K562 (cell line): ENCODE measurements at places on chromosomes 16 and 17.

DNA sequence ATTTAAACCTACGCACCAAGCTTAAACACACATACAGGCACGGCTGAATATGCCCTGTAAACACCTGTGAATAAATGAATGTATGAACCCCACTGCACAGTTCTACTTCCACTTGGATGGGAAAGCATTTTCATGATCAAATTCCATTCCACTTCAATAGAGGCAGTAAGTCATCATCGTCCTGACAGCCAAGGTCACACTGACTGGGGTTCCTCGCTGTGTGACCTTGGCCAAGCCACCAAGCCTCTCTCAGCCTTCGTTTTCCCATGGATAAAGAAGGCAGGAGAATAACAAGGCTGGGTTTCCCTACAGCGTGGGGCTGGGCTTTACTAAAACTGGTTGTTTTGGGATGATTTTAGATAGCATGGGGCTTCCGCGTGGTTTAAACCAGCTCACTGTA is 82.8 kb downstream of the TBC1D16 start:
- DNase-seq: no peak

GRCh38 chr16:53805752-53806151 is 101.8 kb downstream of the FTO start:
- no peak for DNase-seq

DNA sequence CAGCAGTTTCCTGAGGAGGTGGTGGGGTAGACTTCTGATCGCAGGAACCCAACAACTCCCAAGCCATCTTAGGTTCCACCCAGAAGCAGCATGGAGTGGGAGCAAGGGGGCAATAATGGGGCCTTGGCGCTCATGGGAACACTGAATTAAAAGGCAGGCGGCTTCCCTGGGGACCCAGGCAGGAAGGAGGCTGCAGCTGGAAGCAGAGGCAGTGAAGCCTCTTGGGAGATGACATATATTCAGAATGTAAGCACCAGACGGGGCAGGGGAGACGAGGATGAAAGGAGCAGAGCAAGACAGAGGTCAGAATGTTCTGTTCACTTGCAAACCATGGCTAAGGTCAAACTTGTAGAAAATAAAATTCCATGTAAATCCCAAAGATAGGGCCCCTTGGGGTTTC is 2.9 kb downstream of the HIGD1B start:
- DNase-seq: no peak

GRCh38 chr16:66263168-66263972 is 103.1 kb upstream of the CDH5 start:
- no peak for DNase-seq

DNA sequence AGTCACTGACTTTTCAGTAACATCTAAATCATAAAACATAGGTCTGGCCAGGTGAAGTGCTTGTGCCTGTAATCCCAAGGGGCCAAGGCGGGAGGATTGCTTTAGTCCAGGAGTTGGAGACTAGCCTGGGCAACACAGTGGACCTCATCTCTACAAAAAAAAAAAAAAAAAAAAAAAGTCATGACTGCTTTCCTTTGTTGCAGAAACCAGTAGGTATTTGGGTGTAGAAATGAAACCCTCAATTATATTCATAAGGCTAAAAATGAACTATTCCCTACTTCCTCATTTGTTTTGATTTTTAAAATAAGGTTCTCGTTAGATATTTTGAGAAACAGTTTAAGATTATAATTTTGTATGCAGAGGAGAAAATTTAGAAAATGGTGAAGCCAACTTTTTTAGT is 26.0 kb downstream of the PITPNC1 start:
- DNase-seq: no peak

- no peak for DNase-seq
Measured at GRCh38 chr16:18060351-18060750, 276.2 kb downstream of the NPIPA8 start.

DNA sequence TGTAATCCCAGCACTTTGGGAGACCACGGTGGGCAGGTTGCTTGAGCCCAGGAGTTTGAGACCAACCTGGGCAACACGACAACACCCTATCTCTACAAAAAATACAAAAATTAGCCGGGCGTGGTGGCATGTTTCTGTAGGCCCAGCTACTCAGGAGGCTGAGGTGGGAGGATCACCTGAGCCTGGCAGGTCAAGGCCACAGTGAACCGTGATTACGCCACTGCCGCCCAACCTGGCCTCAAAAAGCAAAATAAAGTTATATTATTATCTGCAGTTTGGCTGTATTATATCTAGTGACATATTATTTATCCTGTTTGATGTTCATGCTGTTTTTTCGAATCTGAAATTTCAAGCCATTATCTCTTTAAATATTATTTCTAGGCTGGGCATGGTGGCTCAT is 26.5 kb downstream of the ST3GAL2 start:
- DNase-seq: no peak

- peak; percentile 12 for DNase-seq
Measured at GRCh38 chr17:11899537-11899942, 97.7 kb downstream of the ZNF18 start.

DNA sequence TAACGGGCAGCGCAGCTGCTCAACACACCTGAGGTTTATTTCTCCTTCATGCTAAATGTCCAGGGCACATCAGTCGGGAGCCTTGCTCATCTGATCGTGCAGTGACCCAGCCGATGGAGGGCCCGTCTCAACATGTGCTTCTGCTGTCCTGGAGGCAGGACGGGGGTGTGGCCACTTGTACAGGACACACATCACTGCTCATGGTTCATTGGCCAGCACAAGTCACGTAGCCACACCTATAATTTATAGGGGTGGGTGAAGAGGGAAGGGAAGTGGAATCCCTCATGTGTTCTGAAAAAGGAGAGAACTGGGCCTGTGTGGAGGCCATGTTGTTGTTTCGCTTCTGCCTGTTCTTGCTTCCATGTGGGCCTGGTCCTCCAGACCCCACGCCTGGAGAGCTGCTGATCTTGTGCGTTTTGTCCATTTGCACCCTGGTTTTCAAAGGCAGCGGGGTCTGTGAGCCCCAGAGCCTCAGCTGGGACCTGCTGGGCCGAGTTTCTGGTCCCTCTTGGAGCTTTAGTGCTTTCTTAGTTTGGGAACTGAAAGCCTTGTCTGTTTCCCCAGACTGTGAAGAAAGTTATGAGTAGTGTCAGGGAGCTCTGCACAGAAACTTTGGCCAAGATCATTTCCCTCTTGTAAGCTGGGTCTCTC is 60.5 kb downstream of the CMIP start:
- peak; percentile 97 for DNase-seq

DNA sequence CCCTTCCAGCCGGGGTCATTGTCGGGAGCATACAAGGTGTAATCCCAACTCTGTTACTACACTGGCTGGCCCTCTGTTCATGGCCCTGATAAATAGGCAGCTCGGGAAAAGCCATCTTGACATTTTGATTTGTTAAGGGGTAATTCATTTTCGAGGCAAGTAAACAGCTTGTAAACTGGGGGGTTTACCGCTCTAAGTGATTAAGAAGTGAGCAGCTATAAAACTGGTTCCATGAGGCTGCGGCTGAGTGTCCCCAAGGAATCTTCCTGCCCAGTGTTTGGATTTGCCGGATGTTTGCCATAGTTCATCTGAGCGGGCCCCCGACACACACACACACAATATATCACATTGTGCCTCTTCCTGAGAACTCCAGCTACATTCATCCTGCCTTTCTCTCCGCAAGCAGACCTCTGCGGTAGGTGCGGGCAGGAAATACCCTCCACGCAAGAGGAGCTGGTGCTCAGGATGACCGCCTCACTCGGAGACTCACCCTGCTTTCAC is 92.2 kb downstream of the SOCS1 start:
- no peak for DNase-seq

- peak; percentile 97 for DNase-seq
Measured at GRCh38 chr17:30291543-30292285, at the start of gene BLMH. Gene BLMH (minus strand): TSS chr17:30291944. CDS start chr17:30291819, 125 bp downstream.

DNA sequence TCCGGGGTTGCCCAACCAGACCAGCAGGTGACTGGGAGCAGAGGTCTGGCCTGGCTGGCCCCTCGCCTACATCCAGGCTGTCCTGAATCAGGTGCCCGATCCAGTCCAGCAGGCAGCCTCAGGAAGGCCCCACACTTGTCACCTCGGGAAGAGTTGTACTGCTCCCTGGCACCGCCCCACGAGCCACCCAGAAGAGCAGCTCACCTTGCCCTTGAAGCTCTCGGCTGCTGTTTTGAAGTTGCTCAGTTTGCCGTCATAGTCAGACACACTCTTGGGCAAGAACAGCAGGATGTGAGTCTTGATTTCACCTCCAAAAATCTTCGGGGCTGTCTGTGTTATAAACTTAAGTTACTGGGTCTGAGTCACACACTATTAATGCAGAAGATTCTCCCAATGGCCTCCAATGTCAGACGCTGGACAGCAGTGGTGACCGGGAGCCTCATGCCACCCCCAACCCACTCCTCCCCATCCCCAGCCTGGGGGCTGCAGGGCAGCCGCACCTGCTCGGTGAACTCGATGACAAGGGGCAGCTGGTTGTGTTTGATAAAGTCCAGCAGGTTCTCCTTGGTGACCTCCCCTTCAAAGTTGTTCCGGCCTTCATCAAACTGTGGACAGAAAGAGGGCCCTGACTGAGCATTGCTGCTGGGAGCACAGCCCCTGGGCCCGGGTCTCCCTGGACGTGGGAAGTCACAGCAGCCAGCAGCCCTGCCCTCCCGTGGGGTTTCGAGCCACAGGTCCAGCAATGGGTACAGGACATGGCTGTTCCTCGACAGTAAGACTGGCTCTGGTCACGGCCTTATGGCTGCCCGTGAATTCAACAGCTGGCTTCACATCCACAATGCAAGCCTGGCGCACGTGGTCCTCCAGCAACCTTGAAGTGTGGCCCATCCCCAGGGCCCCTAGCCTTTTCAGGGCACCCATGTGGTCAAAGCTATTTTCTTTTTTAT is 12.2 kb upstream of the PPP1R27 start:
- DNase-seq: no peak

- DNase-seq: no peak
Measured at GRCh38 chr17:75001915-75002843, 10.3 kb upstream of the MRPL58 start.

DNA sequence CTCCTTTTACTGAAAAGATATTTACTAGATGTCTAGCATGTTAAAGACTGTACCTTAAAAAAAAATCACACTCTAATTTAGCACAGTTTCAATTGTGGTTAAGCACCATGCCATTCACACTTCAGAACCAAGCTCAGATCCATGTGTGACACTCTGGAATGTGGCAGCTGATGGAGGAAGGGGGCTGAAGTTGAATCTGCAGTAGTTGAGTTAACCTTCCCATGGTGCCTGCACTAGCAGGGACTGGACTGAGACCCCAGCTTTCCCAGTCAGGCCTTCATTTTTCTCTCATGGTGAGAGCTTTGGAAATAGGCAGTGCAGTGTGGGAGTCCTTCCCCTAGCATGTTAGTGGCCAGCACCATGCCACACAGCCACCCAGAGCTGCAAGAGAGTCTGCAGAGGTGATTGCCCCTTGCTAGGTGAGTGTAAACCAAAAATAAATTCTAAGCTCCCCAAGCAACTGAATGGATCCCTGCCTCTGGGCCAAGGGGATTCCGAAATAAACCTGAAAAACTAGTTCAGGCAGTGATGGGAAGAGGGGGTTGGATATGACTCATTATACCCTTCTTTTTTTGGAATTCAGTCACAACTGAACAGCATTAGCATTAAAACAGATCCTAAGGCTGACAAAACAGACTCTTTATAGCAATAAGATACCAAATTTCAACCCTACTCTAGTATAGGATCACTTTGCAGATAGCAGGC is 208.5 kb downstream of the WWOX start:
- no peak for DNase-seq

DNA sequence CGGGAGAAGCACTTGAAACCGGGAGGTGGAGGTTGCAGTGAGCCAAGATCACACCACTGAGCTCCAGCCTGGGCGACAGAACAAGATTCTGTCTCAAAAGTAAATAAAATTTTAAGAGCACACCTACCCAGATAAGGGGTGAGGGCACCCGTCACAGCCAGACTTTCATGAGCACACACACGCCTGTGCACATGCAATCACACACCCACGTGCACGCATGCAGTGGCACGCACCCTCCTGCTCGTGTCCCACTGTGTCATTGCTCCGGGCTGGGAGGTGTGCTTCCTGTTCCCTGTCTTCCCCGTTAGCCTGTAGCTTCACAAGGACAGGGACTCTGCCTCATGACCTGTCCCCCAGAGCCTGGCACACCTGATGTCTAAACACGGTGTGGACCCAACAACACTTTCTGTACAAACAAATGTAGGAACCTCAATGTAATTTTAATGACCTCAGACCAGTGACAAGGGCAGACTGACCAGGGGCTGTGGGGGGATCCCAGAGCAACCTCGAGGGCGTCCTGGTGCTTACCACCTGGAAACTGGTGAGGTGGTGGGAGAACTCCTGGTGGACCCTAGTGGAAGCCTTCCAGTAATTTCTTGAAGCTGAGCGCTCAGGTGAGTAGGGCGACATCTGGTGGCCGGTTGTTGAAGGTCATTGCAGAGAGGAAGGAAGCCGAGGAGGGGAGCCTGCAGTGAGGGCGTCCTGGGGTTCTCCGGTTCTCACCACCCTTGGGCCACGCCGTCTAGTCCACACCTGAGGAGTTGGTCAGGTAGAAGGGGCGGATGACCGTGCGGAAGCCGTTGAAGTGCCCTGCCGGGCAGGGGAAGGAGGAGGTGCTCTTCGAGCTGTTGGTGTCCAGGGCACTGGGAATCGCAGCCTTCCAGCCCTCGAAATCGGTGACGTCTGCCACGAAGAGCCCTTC is 8.6 kb downstream of the LGALS3BP start:
- DNase-seq: peak; percentile 86

DNA sequence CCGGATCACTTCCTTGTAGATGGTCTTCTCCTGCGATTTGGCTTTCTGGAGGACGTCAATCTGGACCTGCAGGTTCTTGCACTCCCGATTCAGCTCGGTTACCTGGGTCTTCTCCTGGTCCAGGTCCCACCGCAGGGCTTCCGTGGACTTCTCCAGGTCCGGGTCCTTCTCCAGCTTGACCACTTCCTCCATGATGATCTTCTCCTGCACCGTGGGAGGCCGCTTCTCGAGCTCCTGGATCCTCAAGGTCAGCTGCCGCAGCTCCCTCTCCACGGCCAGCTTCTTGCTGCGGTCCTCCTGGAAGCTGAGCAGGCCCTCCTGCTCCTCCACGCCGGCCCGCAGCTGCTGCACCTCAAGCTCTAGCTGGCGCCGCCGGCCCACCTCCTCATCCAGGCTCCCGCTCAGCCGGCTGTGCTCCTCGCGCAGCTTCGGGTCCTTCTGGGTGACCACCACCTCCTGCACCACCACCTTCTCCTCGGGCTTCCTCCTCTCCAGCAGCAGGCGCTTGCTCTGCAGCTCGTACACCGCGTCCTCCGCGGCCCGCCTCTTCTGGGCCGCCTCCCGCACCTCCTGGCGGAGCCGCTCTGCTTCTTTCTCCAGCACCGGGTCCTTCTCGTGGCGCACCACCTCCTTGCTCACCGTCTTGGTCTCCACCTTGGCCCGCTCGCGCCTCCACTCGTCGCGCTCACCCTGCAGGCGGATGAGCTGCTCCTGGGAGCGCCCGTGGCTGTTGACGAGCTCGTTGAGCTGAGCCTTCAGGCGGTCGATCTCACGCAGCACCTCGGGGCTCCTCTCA is 8.2 kb downstream of the CDK3 start:
- no peak for DNase-seq

DNA sequence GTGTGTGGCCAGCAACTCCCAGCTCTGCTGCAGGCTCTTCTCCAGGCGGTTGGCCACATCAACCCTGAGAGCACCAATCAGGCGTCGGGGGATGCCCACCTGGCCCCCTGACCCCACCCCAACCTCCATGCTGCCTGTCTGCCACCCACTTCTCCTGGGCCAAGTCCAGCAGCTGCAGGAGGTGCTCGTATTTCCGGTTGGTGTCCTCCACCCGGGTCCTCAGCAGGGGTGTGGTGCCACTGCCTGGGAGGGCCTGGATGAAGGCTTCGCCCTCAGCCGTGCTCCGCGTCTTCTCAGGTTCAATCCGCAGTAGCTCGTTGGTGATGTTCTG is 44.6 kb downstream of the UBN1 start:
- DNase-seq: no peak
